Stimulated activated CD4-positive, alpha-beta T cell treated with anti-CD3 and anti-CD28 coated beads, TNF-alpha, amount 100 ng/mL, for 1 hour (primary cell): ENCODE measurements at places on chromosomes 2 and 18.

GRCh38 chr18:34661464-34662087, 48.5 kb upstream of the DTNA start:
- no peak for DNase-seq

- DNase-seq: no peak
Observed at GRCh38 chr2:143629340-143629739, 500.1 kb downstream of the ARHGAP15 start.

DNA sequence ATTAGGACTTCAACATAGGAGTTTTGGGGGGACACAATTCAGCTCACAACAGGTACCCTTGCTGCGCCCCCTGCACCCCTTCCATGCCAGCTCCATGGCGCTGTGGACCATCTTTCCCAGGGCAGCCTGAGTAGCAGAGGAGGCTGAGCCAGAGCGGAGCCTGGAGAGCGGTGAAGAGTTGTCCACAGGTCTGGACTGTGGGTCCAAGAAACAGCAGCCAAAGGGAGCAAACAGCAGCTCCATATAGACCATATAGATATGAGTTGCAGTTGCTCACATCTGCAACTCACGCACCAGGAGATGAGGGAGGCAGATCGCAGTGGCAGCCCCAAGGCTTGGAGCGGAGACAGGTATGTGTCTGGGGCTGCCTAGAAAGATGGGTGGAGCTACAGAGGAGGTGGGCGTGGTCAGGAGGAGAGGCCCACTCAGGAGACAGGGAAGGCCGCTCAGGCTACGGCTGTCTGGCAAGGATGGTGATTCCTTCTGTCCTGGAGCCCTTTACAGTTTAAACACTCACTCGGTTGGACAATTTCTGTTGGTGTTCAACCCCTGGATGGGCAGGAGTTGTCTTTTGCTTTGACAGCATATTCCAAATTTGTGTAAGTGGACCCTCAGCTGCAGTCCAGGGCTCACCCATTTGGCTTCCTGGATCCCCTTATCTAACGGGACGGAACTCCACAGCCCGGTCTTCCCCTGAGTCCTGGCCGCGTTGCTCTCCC, 155.1 kb downstream of the LPIN1 start:
- no peak for DNase-seq

- DNase-seq: no peak
Observed at GRCh38 chr18:57772387-57772799, 30.7 kb downstream of the ATP8B1 start.

DNA sequence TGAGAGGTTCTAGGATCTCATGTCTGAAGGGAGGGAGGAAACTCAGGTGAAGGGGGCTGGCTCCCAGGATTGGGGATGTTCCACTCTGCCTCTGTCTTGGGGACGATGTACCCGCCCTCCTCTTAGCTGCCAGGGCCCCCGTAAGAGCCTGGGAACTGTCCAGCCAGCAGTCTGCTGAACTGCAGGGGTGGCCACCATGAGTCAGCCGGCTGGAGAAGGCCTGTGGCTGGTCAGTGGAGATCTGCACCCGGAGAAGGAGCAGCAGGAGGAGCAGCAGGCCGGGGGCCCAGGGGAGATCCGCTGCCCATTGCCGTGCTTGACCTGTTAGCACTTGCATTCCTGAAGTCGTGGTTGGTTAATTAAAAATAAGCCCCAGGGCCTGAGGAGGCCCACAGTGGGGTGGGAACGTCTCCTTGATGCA, 180.3 kb downstream of the TFCP2L1 start:
- DNase-seq: no peak

- no peak for DNase-seq
Observed at GRCh38 chr2:188042412-188042811, 249.3 kb upstream of the GULP1 start.
